BJ (cell line): ENCODE measurements at places on chromosomes 16 and 17. TPM values are rescaled to one million over a fixed set of nuclear protein-coding genes. Genes with fewer than 3 reads are reported as not detected.

The TP53TG3C gene
- not detected in 2 replicates for polyA plus RNA-seq

The SNTB2 gene
- polyA plus RNA-seq, result 43.1 and 50.5 TPM in 2 replicates

The KRT32 gene
- 0.38 and 0.40 TPM in 2 replicates for polyA plus RNA-seq

The TBC1D3C gene
- not detected in 2 replicates for polyA plus RNA-seq

The PRSS27 gene
- 0.81 and 0.97 TPM in 2 replicates for polyA plus RNA-seq

The AGRP gene
- polyA plus RNA-seq, result not detected in 2 replicates

The WDR90 gene
- polyA plus RNA-seq, result 6.2 and 10.0 TPM in 2 replicates

The AHSP gene
- not detected in 2 replicates for polyA plus RNA-seq

The ASPA gene
- 0.15 TPM in 1 of 2 replicates, not detected in the other for polyA plus RNA-seq

The DHRS7C gene
- polyA plus RNA-seq, result not detected in 2 replicates

The KRTAP4-6 gene
- polyA plus RNA-seq, result not detected in 2 replicates

DNA sequence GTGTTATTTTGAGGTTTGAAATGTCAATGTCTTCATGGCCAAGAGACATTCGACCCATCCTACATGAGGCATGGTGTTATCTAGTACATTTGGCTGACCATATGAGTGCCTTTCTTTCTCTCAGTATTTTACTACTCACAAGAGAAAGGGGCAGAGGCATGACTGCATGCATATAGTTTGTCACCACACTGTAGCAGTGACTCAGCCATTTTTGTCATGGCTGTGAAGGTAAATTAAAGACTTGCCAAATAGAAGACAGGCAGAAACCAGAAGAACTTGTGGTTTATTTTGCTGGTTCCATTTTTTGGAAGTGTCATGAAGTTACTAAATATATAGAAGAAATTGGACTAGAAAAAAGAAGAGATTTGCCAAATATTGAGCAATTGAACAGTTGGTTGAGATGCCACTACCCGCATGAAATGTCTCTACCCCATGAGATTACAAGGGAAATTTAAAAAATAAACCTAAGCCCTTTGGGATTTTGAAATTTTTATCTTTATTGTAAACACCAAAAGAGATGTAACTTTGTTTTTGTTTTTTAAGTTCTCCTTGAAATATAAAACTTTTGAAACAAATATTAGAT lies 170.3 kb downstream of the CHD9 start:
- no peak for DNase-seq

DNA sequence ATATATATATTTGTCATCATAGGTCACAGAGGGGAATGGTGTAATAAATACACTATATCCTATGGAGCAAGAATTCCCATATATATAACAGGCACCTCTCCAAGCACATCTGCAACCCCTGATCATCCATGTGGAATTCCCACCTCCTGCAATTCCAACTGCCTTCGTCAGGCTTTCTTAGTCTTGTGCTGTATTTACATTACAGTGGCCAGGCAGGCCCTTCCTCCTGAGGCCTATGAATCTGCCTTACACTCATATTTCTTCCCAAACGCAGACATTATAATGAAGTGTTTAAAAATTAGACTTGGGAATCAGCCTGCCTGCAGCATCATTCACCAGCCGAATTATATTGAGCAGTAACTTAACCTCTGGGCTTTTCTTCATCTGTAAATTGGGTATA lies 19.3 kb upstream of the DNAH9 start:
- DNase-seq, result no peak

GRCh38 chr16:66658143-66658859 lies 38.2 kb downstream of the CMTM4 start:
- no peak for DNase-seq

- DNase-seq, result no peak
These were observed 45.1 kb upstream of the ZNF750 start for GRCh38 chr17:82884970-82885353.

- DNase-seq, result no peak
These were observed 15.2 kb downstream of the DRC3 start for GRCh38 chr17:17987901-17988300.

- DNase-seq, result no peak
These were observed 12.4 kb downstream of the MLYCD start for GRCh38 chr16:83911290-83911689.

DNA sequence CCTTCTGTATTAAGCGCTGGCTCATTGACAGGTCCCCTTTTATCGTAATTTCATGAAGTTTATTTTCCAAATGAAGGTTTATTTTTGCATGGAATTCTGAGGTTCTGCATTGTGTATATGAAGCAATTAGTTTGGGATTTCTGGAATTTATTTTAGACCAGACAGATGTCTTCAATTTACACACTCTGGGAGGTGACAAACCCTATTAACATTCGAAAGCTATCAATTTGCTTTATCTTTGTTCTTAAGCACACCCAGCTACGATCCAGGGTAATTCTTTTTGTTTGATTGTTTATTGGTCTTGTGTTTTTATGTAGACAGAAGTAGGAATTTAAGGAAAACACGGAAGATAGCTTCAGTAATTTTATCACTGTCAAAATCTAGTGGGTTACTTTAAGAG lies 264.6 kb downstream of the HS3ST3A1 start:
- DNase-seq, result no peak

DNA sequence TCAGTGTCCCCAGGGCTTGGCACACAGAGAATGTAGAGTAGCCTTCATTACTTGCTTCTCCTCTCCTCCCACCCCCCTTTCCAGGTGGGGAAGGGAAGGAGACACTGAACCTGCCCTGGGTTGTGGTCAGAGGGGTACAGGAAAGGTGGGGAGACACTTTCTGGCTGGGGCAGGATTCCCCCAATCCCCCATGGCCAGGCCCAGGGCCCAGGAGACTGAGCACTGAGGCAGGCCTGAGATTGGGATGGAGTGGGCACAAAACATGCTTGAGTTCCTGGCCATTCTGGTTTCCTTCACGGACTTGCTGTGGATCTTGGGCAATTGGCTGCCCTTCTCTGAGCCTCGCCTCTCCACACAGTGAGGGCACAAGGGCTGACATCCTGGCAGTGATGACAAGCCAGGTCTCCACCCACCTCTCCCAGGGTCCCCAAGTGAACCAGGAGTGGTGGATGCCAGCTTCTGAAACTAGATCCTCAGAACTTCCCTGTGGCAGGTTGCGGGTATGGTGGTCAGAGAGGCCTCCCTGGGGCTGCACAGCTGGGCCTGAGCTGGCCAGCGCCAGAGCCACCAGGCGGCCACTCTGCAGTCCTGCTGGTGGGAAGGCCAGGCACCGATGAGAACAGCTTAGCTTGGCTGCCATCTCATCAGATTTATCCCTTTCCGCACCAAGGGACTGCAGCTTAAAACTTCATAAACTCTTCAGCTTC lies 9.3 kb downstream of the ZNF629 start:
- DNase-seq, result no peak

GRCh38 chr16:86635176-86635876 lies 57.0 kb downstream of the FOXL1 start:
- DNase-seq, result no peak

DNA sequence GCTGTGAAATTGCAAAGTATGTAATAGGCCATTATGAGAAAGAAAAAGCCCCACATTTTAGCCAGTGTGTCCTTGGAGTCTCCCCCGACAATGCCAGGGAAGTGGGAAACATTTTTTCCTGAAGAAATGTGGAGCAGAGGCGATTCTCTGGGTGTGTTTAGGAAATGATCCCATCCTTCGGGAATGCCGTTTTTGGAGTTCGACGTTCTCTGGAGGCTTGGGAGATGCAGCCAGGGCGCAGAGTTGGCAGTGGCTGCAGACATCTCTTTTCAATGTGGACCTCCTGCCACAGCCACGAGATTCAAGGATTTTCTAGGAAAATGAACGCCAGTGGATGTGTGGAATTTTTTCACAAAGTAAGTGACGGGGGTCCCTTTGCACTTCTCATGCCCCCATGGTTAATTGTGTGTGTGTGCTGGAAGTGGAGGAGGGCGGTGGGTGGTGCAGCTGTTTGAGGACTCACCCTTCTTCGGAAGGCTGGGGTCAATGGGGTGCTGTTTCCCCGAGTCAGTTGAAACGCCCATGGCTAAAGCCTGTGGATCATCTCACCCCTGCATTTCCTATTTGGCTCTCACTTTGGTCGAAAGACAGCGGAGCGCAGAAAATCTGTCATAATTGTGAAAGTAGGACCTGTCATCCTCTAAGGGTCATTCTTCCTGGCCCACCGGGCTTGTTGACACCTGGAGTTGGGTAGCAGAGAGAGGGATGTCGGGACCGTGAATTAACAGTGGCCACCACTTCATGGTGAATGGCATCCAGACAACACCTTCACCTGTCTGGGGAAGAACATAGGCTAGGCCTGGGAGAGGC lies 73.2 kb downstream of the CMIP start:
- DNase-seq, result peak; percentile 21

GRCh38 chr17:1164935-1165556 lies 14.7 kb downstream of the ABR start:
- no peak for DNase-seq

DNA sequence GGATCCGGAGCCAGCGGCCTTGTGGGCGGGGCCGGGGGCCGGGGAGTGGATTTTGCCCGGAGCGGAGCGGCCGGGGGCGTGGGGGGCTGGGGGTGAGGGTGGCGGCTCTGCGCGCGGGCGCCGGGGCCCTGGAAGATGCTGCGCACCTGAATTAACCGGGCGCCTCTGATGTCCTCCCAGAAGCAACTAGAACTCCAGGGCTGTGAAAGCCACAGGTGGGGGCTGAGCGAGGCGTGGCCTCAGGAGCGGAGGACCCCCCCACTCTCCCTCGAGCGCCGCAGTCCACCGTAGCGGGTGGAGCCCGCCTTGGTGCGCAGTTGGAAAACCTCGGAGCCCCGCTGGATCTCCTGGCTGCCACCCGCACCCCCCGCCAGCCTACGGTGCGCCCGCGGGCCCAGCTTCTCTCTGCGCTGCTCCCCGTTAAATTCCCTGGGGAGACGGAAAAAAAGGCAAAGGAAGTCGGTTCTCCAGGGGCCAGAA lies 549 bp downstream of the SLC26A11 start:
- no peak for DNase-seq

- DNase-seq, result no peak
These were observed 111.1 kb downstream of the AIPL1 start for GRCh38 chr17:6323626-6324356.

DNA sequence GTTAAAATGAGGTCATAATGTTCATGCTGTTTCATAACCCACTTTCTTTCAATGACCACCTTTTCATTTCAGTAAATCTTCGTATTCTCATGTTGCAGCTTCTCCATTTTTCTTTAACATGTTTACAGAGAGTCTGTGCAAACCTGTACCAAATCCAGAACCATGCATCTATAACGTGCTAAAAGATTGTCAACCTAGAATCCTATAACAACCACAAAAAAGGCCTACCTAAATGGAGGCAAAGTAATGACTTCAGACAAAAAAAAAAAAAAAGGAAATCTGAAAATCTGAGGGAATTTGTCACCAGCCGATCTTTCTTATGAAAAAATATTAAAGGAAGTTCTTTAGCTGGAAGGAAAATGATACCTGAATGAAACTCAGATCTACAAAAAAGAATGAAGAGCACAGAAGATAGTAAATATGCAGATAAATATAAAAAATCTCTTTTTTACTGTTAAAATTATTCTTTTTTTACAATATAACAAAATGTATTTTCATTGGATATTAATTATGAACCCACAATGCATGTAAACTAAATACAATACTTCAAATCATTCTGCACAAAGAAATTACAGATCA lies 1.4 kb upstream of the SLFN11 start:
- no peak for DNase-seq

DNA sequence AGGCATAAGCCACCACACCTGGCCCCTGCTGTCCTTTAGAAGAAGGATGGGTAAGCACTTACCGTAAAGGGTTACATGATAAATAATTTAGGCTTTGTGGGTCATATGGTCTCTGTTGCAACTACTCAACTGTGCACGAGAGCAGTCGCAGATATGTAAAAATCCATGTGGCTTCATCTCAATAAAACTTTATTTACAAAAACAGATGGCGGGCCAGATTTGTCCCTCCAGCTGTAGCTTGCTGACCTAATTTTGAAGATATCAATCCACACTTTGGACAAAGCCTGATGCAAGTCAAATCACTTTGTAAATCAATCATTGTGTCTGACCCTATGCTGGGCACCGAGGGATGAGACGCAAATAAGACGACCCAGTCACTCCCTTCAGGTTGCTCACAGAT lies 12.1 kb downstream of the TEKT5 start:
- no peak for DNase-seq

DNA sequence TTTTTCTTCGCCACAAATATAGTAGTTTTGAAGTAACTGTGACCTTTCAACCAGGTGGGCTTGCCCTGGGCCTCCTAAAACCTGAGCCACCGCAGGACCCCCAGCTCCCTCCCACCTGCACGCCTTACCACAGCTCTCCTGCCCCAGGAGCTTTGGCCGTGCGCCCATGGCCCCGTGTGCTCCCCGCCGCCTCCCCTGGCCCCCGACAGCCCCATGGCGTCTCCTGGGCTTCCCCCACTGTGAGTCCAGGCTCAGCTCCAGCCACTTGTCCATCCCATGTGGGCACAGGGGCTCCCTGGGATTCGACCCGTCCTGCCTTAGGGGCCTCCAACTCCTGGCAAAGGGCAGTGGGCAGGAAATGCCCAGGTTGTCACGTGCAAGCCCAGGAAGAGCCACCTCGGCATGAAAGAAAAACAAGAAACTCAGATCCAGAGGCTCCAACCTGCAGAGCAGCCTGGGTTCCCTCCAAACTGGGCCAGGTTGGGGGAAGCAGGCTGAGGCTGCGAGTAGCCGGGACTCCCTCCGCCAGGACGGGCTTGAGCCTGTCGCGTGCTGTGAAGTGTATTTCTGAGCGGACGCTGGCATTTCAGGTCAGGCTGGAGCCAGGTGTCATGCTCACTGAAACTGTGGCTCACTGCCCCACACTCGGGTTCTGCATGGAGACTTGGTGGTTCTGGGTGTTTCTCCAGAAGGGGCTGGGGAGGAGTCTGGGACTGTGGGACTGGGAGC lies 5.8 kb downstream of the LGALS3BP start:
- no peak for DNase-seq
